ENCODE measurements at places on chromosomes 7 and 10. TPM values are rescaled to one million over a fixed set of nuclear protein-coding genes. Genes with fewer than 3 reads are reported as not detected.

Gene ANKRD61
- total RNA-seq, result 0.72 TPM

Gene BICC1
- total RNA-seq, result 25.8 TPM

Gene SLC25A13
- total RNA-seq, result 39.9 TPM

Gene GIGYF1
- 12.5 TPM for total RNA-seq

Gene KEL
- total RNA-seq, result 0.08 TPM

Gene ELN
- 0.15 TPM for total RNA-seq

Gene FAM25G
- 0.73 TPM for total RNA-seq

Gene DGKI
- total RNA-seq, result 0.19 TPM

Gene BNIP3
- 43.1 TPM for total RNA-seq

Gene SLC26A3
- total RNA-seq, result not detected

Gene KIN
- total RNA-seq, result 11.2 TPM

Gene SAP25
- total RNA-seq, result 0.44 TPM

Gene SHH
- 0.46 TPM for total RNA-seq

Gene FBXL15
- total RNA-seq, result 10.4 TPM

Gene PAX4
- total RNA-seq, result not detected

Gene CTTNBP2
- 0.21 TPM for total RNA-seq

All from A549 treated with AZD2906 at 1 μM for 4 hours (cell line).